ENCODE measurements at places on chromosomes 2 and 18.

GRCh38 chr2:12931186-12931844 is 214.6 kb downstream of the TRIB2 start:
- peak; percentile 65 for DNase-seq

GRCh38 chr18:27996801-27997272 is 180.1 kb downstream of the CDH2 start:
- no peak for DNase-seq

DNA sequence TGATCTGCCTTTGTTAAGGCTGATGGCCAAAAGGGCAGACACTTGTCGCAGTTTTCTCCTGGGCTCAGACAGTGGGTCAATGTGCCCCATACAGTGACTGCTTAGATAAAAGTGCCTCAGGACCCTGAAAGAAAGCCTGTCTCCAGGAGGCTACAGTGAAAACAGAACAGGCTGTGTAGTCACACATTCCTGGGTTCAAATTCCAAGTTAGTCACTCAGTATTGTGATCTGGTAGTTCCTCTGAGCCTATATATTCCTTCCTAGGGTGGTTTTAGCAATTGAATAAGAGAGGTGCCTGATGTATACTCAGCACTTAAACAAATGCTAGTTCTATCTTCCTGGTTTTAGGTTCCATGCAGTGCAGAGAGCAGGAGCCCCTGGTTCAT is 54.4 kb downstream of the RPL37A start:
- no peak for DNase-seq

- DNase-seq = no peak
These were observed 114.8 kb downstream of the RDH14 start for GRCh38 chr2:18445433-18446320.

DNA sequence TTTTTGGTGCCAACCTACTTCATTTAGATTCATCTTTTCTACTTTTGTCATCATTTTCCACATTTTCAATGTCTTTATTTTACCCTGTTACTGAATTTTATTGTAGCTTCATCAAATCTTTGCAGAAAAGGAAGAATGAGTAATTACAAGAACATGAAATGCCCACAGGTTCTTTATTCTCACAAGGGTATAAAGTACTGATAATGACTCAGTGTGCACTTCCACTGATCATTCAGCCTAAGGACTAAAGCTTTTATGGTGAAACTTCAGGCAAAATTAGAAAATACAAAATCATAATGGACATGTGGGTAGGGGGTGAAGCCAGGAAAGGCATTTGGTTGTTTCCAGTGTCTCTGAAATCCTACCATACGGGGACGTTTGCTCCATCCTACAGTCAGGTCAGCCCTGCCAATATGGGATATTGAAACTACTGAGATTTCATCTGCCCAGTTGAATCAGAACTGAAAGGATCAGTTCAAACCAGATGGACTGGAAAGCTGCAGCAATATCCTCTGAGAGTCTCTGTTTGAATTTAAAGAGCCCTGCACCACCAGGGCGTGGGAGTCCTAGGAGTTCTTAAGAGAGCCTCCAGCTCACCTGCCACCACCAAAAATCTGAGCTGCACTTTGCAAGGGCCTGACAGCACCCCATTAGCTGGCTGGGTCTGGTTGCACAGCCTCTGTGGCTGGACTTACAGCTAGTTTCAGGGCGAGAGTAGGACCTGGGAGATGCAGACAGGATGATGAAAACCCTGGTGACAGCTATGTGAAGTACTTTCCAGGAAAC is 390.4 kb downstream of the CMPK2 start:
- no peak for DNase-seq

- no peak for DNase-seq
These were observed 208.0 kb downstream of the TPGS2 start for GRCh38 chr18:36620788-36621187.

DNA sequence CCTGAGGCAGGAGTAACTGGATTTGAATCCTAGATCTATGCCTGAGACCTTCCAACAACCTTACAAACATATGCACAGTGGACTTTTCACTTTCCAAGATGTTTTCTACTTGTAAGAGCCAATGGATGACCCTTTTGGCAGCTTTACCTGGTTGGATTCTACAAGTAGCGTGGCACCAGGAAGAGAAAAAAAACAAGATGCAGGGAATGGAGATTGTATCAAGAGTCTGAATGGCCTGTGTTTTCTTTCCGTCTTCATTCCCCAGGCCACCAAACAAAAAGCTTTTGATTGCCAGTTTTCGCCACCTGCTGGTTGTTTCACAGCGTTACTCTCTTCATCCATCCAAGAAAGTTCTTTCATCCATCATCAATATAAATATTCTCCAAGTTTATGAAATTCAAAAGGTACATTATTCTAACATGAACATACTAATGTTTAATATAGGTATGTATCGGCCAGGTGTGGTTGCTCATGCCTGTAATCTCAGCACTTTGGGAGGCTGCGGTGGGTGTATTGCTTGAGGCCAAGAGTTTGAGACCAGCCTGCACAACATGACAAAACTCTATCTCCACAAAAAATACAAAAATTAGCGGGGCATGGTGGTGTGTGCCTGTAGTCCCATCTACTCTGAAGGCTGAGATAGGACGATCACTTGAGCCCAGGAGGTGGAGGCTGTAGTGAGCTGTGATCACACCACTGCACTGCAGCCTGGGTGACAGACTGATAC is 3.5 kb upstream of the BCL2 start:
- DNase-seq = peak; percentile 94

DNA sequence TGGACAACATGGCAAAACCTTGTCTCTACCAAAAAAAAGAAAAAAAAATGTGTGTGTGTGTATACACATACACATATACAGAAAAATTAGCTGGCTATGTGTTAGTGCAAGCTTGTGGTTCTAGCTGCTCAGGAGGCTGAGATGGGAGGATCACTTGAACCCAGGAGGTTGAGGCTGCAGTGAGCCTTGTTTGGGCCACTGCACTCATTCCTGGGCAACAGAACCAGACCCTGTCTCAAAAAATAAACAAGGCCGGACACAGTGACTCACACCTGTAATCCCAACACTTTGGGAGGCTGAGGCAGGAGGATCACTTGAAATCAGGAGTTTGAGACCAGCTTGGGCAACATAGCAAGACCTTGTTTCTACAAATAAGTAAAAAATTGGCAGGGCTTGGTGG is 2.1 kb downstream of the COQ10B start:
- DNase-seq = no peak

DNA sequence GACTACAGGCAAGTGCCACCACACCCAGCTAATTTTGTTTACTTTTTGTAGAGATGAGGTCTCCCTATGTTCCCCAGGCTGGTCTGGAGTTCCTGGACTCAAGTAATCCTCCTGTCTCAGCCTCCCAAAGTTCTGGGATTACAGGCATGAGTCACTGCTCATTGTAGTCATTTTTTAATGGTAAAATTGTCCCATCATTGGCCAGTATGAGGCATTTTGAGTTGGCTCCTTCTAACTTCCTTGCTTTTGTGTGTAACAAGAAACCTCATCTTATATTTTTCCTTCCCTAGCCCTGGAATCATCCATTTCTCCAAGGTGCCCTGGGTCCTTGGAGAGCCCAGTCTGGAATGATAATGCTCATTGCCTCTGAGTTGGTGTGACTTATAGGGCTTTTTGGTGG is 148.5 kb downstream of the INHBB start:
- DNase-seq = no peak

GRCh38 chr2:26704441-26704977 is 12.0 kb downstream of the KCNK3 start:
- no peak for DNase-seq

- no peak for DNase-seq
These were observed 216.1 kb downstream of the DPP4 start for GRCh38 chr2:161857920-161858319.

DNA sequence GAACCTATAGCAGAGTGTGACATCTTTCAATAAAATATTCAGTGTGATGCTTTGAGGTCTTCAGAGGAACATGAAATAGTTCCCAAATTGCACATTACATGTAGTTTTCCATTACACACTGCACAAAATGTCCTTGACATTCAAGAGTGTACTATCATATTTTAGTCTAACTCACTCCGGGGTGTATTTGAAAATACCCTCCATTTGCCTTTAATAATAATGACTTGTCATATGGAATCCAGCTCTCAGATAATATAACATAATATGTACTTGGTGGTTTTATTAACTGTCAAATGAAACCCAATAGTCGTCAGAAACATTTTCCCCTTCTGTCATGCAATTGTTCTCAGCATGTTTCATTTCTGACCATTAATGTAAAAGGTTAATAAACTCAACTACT is 176.7 kb upstream of the CDH19 start:
- DNase-seq = no peak

GRCh38 chr2:142742371-142743214 is 134.9 kb upstream of the KYNU start:
- peak; percentile 31 for DNase-seq

GRCh38 chr2:187360286-187360685 is 87.8 kb downstream of the CALCRL start:
- DNase-seq = no peak

DNA sequence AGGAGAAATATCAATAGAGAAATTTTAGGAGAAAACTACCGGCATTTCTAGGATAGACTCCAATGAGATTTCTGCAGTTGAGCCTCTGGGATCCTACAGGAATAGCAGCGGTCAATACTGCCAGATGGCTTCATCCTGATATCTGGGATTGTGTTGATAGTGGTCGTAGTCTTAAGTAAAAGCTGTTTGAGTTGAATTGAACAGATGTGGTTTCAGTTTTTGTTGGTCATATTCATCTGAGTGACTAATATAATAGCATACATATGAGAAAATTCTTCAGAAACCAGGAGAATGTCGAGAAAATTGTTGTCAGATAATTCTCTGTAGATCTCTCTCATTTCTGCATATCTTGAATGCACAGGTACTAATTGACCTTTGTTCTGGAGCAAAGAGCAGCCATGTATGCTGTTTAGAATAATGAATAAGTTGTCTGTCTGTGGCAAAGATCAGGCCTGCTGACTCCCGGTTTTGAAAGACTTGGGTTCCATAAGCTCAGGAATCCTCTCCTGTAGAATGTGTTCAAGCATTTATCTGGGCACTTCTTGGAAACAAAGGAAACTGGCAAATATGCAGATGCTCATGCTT is 288.1 kb downstream of the TMX3 start:
- no peak for DNase-seq

DNA sequence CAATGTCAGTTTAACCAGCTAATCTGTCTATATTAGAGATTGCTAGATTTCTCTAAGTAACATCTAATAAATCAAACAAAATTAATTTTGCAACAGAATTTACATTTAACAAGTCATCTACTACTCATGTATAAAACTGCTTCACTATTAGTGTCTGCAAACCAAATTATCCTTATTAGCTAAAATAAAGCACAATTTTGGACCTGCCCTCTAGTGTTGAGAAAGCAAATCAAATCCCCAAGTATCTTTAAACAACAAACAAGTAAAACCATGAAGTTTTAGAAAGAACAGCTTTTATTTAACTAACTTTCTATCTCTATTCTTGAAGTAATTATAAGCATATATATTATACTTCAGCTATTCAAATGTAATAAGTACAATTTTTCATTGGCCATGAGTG is 113.1 kb upstream of the SP3 start:
- DNase-seq = no peak

- DNase-seq = no peak
These were observed 1355.5 kb downstream of the SUCLG1 start for GRCh38 chr2:83103613-83104012.

DNA sequence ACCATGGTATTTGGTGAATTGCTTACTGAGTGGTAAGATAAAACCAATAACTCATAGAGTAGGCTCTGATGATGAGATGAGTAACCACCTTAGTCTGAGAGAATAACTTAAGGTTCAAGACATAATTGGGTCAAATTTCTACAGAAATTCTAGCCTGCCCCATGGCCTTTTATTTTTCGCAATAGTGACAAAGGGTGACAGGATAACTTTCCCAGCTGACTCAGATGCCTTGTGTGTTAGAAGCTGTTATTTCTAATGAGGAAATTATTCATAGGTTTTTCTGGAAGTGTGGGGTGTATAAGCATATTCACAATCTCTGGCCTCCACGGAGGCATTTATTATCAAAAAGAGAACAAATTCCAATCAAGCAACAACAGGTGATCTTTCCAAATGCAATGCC is 159.0 kb downstream of the NUP35 start:
- DNase-seq = no peak

DNA sequence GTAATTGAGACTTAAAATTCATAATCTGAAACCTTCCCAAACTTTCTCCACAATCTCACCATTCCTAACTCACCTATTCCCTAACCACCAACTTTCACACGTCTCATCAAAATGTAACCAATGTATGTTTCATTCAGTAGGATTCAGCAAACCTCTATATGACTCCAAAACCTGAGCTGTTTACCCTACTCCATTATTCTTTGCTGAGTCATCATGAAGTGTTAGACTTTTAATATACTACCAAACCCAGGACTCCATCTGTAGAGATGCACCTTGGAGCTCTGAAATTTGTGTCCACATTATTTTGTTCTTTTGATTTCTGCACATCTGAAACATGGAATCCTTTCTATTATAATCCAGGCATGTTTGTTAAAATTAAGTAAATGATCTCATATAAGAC is 727.0 kb upstream of the PIK3C3 start:
- no peak for DNase-seq

DNA sequence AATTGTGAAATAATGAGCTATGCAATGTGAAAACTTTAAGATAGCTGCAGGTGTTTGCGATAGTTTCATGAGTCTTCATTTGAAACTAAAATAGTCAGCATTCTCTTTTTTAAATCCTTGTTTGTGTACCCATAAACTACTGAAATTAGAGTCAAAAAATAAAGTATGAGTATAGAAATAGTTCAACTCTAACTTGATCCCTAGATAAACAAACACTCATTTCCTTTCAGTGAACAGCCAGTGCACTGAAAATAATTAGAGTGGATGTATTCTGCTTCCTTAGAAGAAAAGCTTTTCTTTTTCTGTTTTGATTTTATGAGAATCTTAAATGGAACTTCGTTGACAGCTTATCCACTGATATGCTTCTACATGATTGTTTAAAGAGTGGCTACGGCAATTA is 1033.4 kb downstream of the SOCS6 start:
- no peak for DNase-seq

- DNase-seq = no peak
These were observed 505 bp downstream of the FOXI3 start for GRCh38 chr2:88451811-88452564.

DNA sequence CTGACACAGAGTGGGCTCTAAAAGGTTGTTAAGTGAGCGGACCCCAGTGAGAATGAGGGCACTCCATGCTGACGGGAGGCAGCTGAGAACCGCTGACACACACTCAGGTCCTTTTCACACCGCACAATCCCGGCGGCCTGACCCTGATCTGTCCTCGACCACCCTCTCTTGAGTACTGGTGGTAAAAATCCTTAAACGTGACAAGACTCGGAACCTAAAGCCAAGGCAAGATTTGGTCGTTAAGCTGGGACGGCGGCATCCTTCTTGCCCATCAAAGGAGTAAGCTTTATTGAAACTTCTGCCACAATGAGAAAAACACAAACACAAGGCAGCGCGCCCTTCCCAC is 569 bp downstream of the TMX3 start:
- DNase-seq = peak; percentile 15

- DNase-seq = peak; percentile 43
These were observed 61.0 kb downstream of the GRB14 start for GRCh38 chr2:164560181-164560792.
